ENCODE measurements at places on chromosomes 1 and 21.
A peak's percentile ranks its signal among the peaks of the same experiment; 100 is the strongest.

DNA sequence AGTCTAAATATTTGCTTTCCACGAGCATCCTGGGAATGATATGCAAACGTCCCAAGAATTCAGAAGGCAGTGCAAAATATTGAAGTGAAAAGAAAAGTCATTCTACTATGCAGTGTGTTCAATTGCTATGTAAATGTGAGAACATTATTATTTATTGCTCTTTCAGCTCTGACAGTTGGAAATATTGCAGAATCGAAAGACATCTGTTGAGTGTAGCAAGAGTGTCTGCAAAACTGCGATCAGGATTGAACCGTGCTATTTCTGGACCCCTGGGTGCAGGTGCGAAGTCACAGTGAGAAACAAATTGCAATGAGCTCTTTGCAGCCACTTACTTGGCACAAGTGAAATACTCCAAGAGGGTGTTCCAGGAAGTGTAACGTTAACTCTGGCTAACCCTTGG, 566.4 kb downstream of the AJAP1 start:
- no peak for DNase-seq

- DNase-seq = no peak
Measured at GRCh38 chr1:181397845-181398244, 85.5 kb upstream of the CACNA1E start.

- DNase-seq = no peak
Measured at GRCh38 chr21:46092811-46093667, 4.9 kb upstream of the COL6A2 start.

- DNase-seq = no peak
Measured at GRCh38 chr1:96159379-96159778, 562.2 kb upstream of the PTBP2 start.

- DNase-seq = no peak
Measured at GRCh38 chr1:31400393-31400792, 12.6 kb upstream of the SERINC2 start.

DNA sequence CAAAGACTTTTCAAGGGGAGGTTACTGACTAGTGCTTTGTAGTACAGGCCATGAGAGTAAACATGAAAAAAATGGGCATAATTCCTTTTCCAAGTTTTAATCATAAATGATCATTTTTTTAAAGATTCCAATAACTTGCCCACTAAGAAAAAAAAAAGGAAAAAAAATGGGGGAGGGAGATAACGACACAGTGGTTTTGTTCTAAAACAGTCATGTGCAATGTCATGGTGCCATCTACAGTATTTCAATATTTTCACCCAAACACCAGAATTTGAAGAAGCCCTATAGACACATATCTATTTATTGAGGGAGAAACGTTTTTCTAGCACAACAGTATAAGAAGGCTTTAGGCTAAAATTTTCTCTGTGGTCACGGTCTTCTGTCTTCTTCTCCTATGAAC, 250.2 kb downstream of the LTN1 start:
- DNase-seq = no peak

GRCh38 chr1:202692959-202693555, 17.2 kb downstream of the SYT2 start:
- peak; percentile 46 for DNase-seq

GRCh38 chr1:152506899-152507498, 3.6 kb upstream of the LCE5A start:
- DNase-seq = no peak

GRCh38 chr1:220877377-220878095, 1.7 kb upstream of the HLX start:
- DNase-seq = no peak

- no peak for DNase-seq
Measured at GRCh38 chr1:28050776-28051175, 37.6 kb downstream of the EYA3 start.

GRCh38 chr1:220342853-220343252, 70.6 kb upstream of the RAB3GAP2 start:
- no peak for DNase-seq

- DNase-seq = no peak
Measured at GRCh38 chr1:119219711-119220110, 79.3 kb upstream of the WARS2 start.

GRCh38 chr1:230206976-230207375, 139.9 kb downstream of the GALNT2 start:
- no peak for DNase-seq

- DNase-seq = no peak
Measured at GRCh38 chr1:235937123-235937522, 70.4 kb upstream of the LYST start.

GRCh38 chr1:3366126-3367051, 88.1 kb upstream of the ARHGEF16 start:
- no peak for DNase-seq

DNA sequence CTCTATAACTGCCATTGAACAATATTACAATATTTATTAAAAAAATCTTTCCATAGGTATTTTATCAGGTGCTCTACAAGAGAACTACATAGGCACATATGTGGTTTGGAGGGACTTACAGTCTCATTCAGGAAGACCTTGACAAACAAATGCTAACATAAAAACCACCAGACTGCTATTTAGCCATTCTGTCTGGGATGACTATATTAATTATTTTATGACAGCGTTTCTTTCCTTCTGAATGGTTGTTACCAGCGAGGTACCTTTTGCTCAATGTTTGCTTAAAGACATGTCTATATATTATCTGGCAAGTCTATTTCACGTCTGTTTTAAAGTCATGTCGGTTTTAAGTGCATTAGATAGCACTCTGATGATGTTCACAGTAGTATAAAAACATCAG, 69.7 kb downstream of the RUNX1 start:
- DNase-seq = no peak

- DNase-seq = no peak
Measured at GRCh38 chr1:232635778-232636356, 5.9 kb upstream of the SIPA1L2 start.

GRCh38 chr21:36990508-36991205, 15.8 kb upstream of the RIPPLY3 start:
- no peak for DNase-seq

DNA sequence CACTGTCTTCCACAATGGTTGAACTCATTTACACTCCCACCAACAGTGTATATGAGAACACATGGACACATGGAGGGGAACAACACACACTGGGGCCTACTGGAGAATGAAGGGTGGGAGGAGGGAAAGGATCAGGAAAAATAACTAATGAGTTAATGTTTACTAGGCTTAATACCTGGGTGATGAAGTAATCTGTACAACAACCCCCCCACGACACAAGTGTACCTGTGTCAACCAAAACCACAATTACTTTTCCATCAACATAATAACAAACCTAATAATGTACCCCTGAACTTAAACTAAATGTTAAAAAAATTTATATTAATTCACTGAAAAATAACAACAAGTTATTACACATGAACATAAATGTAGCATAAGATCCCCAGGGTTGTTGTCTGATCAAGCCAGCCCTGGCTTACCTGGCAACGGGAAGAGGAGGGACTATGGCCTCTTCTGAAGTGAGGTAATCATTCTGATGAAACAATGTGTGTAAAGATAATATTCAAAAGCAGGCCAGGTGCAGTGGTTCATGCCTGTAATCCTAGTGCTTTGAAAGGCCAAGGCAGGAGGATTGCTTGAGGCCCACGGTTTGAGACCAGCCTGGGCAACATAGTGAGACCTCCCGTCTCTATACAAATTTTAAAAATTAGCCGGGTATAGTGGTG, 40.8 kb upstream of the HEATR1 start:
- DNase-seq = no peak

DNA sequence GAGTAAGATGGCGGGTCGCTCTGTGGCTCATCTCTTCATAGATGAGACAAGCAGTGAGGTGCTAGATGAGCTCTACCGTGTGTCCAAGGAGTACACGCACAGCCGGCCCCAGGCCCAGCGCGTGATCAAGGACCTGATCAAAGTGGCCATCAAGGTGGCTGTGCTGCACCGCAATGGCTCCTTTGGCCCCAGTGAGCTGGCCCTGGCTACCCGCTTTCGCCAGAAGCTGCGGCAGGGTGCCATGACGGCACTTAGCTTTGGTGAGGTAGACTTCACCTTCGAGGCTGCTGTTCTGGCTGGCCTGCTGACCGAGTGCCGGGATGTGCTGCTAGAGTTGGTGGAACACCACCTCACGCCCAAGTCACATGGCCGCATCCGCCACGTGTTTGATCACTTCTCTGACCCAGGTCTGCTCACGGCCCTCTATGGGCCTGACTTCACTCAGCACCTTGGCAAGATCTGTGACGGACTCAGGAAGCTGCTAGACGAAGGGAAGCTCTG, 2.4 kb downstream of the TNFAIP8L2 start:
- no peak for DNase-seq

DNA sequence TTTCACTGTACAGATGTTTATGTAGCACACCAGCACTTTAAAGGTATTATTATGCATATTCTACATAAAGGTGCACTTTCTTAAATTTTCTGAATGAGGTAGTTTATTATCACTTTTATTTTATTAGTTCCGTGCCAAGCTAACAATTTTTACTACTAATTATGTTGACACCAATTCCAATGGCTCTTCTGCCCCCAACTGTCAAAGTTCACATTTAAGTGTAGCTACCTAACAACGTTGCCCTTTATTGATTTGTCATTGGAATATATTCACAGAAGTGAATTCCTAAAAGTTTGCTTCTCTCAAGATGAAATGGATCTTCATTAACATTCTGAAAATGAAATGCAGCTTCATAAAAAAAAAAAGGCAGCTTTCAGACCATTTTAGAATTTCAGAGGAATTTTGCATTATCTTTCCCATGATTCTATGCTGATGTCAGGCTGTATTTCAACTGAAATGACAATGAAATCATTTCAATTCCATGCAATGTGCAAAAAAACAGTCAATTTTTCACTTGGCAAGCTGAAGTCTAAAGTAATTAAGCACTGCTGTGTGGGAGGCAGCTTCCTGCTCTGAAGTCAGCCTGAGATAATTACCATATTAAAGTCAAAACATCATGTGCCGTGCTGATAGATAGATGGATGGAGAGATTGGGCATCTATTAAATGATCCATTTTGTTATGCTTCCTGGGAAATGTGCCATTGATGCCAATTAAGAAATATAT, 229.2 kb downstream of the TTLL7 start:
- DNase-seq = no peak

DNA sequence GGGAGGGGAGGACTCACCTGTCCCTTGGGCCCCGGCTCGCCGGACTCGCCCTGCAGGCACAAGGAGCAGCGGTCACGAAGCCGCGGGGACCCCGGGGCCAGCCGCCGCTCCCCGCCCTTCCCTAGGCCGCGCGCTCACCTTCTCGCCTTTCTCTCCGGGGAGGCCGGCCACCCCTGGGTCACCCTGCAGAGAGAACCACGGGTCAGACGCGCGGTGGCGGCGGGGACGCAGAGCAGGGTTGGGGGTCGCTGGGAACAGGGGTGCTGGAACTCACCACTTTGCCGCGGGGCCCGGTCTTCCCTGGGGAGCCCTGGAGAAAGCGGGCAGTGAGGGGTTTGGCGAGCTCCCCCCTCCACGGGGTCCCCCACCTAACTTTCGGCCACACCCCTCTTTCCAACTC, 13.3 kb downstream of the COL9A2 start:
- no peak for DNase-seq

DNA sequence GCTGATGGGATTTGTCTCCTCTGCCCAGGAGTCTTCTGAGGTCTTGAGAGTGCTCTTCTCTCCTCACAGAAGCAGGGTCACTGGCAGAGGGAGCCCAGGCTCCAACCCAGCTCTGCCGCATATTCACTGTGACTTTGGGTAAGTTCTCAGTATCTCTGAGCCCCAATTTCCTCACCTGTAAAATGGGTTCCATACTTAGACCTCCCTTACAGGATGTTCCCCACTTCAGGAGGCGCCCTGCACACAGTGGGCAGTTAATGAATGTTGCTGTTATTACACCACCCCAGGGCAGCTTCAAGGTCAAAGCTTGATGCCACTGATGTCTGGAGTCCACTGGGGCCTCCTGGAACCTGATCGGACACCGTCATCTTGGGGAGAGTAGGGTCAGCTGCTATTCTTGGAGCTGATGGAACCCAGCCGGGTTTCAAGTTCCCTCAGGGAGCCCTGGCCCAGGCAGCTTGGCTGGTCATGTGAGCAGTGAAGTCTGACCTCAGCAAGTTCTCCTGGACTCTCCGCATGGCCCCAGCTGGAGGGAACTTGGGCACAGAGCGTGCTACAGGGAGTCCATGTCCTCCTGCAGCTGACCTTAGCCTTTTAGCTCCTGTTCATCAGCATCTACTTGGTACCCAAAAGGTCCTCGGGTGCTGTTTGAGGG, 21.8 kb downstream of the COA7 start:
- no peak for DNase-seq

GRCh38 chr1:177631770-177632169, 338.1 kb downstream of the SEC16B start:
- no peak for DNase-seq

GRCh38 chr1:164602101-164602422, 43.1 kb downstream of the PBX1 start:
- no peak for DNase-seq

DNA sequence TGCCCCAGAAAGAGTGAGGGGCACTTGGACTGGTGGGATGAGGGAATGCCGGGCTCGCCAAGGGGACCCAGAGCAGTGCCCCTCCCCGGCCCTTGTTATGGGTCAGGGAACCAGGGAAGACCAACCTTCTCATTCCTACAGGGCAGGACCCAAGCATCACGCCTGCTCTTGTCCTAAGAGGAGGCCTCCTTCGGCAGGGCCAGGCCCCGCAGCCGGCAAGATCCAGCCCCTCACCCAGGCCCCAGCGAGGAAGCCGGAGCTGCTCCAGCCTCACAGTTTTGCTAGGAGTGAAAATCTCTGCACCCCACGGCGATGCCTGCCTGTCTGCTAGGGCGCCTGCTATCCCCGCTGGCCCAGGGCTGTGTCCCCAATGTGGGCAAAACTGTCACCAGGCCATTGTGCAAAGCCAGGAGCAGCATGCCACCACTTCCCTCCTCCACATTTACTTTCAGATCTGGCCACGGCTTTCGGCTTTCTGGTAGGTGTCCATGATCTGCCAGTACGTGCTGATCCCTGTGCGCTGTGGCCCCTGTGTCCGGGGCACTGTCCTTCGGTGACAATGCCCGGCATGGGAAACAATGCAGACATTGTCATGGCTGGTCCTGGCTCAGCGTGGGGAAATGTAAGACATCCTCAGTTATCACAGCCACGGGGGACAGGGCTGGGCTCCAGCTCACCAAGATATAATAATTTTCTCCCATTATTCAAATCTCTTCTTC, 9.6 kb downstream of the ACTRT2 start:
- DNase-seq = no peak

DNA sequence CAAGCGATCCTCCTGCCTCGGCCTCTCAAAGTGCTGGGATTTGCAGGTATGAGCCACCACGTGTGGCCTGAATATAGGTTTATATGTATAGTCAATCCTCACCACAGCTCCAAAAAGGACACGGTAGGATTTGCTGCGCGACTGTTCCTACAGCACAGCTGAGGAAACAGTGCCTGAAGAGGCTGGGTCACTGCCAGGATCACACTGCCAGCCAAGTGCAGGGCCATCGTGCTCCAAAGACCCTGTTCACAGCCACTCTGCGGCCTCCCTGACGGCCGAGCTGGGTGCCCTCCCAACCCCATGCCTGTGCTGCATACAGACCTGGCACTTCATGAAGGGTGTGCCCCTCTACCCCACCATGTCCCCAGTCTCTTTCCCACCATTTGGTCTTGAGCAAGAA, 71.4 kb downstream of the MRPL37 start:
- DNase-seq = no peak

- DNase-seq = no peak
Measured at GRCh38 chr1:22252251-22252650, 109.4 kb upstream of the WNT4 start.

GRCh38 chr1:1360506-1361169, 2.3 kb upstream of the MXRA8 start:
- no peak for DNase-seq

Data from activated CD4-positive, alpha-beta T cell treated with anti-CD3 and anti-CD28 coated beads, Interleukin-2, amount 50 U/mL, for 24 hours (primary cell).